ENCODE measurements at places on chromosomes 16 and 17.

- no peak for DNase-seq
These were observed 130.5 kb downstream of the MAF start for GRCh38 chr16:79469999-79470398.

- no peak for DNase-seq
These were observed 22.6 kb upstream of the CBFA2T3 start for GRCh38 chr16:88999457-89000206.

DNA sequence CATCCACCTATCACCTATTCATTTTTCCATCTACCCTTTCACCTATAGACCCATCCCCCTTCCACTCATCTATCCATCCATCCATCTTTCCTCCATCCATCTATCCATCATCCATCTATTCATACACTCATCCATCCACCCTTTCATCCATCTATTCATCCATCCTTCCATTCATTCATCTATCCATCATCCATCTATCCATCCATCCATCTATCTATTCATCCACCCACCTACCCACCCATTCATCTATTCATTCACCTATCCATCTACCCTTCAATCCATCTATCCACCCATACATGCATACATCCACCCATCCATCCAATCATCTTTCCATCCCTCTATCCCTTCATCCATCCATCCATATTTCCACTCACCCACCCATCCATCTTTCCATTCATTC is 63.3 kb downstream of the C17orf67 start:
- no peak for DNase-seq

DNA sequence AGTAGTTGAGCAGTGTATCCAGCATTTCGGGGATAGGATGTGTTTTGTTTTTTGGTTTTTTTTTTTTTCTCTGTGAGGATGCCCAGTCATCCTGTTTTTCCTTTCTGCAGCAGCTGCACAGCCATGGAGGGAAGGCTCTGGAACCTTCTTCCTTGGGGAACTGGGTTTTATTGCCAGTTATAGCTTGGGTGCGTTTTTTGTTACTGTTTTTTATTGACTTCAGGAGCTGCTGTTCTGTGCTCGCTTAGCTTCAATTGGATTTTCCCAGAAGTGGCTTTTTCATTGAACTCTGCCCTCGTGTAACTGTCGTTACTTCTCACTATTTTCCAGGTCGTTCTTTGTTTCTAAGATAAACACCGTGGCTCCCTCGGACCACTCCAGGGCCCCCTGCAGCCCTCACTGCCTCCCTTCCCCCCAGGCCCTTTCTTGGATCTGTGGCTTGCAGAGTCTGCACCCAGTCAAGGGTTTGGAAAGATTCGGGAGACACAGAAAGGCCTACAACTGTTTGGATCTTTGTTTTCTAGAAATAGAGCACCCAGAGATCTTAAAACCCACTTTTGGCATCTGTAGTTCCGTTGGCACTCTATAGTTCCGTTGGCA is 119.7 kb upstream of the CACNG5 start:
- no peak for DNase-seq

DNA sequence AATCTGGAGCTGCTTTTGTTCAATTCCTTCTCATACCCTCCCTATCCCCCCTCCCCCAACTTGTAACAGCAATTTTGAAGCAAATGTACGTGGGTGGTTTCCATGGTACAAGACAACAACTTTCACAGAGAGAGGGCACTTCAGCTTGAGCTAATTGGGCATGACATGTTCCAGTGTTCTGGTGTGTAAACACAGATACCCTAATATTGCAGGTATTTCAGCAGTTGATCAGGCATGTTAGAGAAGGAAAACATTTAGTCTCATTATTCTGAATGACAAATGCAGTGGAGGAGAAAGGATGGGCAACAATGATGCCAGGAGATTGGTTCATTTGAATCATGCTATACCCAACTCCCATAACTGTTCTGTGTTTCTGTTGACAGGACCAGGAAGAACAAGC is 137.5 kb downstream of the TRIM37 start:
- DNase-seq = no peak

GRCh38 chr16:20598832-20599469 is 22.8 kb upstream of the ACSM2B start:
- DNase-seq = no peak

- no peak for DNase-seq
These were observed 455.6 kb downstream of the HS3ST3B1 start for GRCh38 chr17:14756479-14756878.
